ENCODE measurements at places on chromosomes 2 and 18.

GRCh38 chr2:113255140-113256070 is 23.3 kb downstream of the PAX8 start:
- no peak for DNase-seq

- no peak for DNase-seq
Measured at GRCh38 chr2:195601361-195601760, 55.7 kb upstream of the SLC39A10 start.

GRCh38 chr2:133497270-133497893 is 70.9 kb downstream of the NCKAP5 start:
- DNase-seq: no peak

DNA sequence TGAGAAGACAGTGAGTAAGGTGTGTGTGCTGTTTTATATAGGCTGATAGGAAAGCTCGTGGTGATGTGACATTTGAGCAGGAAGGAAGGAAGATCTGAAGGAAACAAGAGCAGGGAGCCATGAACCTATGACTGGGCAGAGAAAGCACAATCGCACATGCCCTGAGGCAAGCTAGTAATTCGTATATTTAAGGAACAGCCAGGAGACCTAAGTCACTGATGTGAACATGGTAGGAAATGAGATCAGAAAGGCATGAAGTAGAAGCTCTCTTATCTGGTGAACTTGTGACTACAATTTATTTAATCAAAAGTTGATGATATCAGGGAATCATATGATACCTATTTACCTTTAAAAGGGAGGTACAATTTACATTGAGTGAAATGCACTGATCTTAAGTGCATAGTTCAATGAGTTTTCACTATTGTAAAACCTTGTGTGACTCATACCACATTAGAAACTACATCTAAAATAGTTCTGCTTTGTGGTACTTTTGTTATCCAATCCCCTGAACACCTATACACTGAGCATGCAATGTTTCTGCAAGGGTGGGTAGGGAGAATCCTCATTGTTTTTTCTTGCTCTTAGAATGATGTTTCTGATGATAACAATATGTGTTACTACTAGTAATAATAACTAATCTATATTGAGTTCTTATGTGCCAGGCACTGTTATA is 67.5 kb downstream of the GALNT13 start:
- no peak for DNase-seq

- no peak for DNase-seq
Measured at GRCh38 chr2:181190711-181191110, 210.3 kb downstream of the UBE2E3 start.

- no peak for DNase-seq
Measured at GRCh38 chr2:119282996-119283511, 59.4 kb downstream of the STEAP3 start.

DNA sequence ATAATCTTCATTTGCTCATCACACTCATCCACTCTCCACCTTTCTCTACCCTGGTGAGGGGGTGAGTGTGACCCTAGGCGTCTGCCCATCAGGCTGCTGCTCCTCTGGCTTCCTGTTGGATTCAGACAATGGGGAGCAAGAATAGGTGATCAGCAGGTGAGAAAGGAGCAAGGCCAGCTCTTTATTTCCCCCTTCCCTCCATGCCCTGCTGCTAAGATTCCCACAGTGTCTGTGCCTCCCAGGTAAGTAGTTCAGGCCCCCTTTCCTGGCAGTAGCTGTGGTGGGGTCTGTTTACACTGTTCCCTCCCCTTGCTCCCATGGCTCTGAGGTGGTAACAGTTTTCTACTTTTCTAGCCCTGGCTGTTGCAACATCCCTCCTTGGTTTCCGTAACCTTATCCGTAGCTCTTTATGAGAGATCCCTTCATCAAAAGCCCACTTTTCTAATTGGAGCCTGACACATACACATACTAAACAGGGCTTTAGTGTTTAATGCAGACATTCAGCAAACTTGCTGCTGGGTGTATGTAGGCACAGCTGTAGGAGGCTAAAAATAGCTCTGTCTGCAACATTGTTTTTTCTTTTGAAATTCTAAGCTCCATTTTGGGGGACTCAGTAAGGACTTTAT is 27.5 kb downstream of the MAP2 start:
- no peak for DNase-seq

DNA sequence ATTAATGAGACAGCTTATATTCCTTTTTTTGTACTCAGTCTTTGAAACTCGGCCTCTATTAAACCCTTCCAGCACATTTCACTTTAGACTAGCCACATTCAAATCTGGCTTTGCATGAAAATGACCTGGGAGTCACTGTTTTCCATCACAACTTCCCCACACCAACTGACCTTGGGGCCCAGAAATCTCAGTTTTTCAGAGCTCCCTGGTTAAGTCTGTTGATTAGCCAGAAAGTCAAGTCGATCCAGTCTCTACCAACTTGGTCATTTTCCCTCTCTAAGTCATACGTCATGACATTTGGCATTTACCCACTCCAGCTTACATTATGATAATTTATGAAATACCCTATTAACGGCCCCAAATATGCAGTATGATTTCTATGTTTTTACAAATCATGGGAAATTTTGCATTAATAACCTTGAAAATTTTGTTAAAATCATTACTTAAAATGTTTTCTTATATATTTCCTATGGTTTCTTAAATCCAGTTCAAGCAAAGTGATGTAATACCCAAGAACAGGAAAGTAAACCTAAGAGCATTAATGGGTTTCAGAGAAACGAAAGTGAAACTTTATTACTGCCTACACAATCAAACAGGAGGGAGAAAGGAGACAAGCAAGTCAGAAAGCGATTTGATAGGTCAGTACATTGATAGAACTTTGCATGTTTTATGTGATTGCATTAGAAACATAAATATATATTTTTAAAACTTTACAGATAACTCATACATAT is 77.1 kb downstream of the SPATS2L start:
- peak; percentile 59 for DNase-seq

DNA sequence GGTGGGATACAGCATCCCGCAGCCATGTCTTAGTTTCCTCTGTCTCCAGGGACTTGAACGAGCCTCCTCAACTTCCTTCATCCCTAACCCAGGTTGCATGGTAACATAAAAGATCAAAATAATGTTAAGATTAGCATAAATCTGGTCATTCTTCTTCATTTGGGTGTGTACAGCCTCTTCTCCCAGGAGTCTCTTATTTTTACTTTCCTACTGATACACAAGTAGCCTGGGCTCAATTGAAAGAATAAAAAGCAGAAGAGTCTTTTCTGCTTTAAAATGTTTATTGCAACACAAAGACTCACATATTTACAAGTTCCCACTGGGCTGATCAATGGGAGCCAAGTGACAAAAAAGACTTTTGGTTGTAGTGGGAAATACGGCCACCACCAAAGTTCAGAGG is 137.9 kb upstream of the PID1 start:
- DNase-seq: no peak

DNA sequence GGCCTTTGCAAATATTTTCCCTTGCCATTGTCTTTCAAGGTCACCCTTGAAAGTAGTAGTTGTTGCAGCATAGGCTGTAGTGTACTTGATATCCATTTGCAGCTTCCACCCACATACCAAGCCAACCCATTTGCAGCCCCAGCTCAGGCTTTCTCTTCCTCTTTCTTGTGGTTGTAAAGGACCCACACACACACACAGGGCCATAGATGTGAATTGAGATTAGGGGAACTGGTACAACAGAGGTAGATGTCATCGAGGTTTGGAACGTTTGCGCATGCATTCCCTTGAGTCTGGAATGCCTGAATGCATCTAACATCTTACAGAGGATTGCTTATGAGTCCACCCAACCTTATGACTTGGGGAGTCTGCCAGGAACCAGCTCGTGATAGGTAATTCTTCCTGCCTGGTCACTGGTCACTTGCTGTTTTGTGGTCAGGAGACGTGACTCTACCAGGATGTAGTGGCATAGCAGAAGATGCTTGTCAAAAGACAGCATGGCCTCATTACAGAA is 91.9 kb downstream of the MRPS9 start:
- DNase-seq: no peak

- no peak for DNase-seq
Measured at GRCh38 chr18:56307354-56308170, 330.8 kb downstream of the TXNL1 start.

DNA sequence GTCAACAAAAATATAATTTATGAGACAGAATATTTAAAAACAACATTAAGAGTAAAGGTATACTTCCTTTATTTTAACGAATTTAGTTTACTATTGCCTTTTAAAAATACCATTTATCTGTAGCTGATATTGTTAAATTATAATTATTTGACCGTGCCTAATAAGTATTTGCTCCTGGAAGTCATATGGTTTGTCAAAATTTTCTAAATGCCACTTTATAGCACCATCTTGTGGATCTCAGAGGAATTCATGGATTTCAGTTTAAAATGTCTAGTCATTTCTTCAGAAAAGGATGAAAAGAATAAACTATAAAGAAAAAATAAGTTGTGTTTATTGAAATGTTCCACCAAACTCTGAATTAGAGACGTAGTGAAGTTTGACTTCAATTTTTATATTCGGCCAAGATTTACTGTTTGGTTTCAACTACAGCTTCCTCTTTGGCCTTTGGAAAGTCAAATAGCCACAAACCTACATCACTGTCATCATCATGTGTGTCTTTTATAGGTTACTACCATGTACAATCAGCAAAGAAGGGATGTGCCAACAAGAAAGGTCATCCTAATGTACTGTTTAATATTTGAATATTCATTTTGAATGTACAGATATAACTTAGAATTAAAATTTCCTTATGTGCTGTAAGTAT is 10.3 kb upstream of the FTCDNL1 start:
- DNase-seq: peak; percentile 14

- no peak for DNase-seq
Measured at GRCh38 chr2:81195017-81195773, 890.6 kb upstream of the LRRTM1 start.

DNA sequence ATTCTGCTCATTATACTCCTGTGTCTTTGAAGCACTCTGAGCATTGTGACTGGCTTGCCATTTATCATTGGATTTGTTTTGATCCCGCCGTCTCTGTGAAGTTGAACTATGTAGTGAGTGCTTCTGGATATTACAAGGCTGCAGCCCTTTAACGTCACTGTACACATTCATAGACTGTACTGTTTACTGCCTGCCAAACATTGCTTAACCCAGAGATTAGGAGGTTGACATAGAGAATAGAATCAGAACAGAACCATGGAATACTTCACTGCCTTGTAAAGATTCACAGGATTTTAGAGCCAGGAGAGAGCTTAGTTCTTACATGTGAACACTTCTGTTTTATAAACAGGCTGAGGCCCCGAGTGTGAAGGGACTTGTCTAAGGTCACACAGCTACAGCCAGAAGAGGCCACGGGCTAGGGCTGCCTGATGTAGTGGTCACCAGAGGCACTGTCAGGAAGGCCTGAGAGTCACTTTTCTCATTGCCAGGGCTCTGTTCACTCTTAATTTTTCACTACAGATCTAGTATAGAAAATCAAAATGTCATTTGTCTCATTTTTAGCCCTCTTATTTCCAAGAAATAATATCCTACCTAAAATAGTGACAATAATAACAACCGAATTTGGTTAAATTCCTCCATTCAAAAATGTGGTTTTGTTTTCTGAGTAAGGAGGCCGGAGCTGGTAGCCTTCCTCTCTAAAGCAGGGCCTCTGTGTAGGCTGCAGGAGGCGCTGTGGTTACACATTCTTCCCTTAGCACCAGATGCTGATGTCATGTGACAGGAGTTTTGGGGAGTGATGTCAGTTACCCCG is 87.9 kb downstream of the UGGT1 start:
- peak; percentile 63 for DNase-seq

DNA sequence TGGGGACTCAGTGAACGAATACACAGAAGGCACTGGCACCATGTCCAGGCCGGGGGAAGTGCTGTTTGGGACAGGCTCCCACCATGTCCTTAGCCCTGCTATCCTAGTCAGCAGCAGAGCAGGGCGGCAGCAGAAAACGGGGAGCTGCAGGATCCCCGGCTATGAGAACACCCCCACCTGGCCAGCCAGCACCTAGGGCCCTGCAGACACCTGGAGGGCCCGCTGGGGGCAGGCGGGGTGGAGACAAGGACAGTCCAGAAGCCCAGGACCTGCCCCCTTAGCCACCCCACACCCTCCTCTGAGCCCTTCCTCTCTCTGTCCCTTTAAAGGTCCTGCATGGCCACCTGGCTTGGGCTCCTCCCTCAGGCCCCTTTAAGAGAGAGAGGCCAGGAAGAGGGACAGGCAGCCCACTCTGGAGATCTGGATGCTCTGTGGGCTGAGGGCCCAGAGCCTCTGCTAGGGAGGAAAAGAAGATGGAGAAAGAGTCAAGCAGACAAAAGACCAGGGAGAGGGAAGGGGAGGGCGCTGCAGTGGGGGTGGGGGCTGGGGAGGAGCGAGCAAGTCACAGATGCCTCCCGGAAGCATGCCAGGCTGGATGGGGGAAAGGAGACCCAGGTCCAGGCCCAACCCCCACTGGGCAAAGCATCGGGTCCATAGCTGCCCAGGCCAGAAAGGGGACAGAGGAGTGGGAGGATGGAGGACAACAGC is 48.6 kb downstream of the BIN1 start:
- DNase-seq: no peak

GRCh38 chr2:180959787-180960186 is 20.6 kb upstream of the UBE2E3 start:
- no peak for DNase-seq

DNA sequence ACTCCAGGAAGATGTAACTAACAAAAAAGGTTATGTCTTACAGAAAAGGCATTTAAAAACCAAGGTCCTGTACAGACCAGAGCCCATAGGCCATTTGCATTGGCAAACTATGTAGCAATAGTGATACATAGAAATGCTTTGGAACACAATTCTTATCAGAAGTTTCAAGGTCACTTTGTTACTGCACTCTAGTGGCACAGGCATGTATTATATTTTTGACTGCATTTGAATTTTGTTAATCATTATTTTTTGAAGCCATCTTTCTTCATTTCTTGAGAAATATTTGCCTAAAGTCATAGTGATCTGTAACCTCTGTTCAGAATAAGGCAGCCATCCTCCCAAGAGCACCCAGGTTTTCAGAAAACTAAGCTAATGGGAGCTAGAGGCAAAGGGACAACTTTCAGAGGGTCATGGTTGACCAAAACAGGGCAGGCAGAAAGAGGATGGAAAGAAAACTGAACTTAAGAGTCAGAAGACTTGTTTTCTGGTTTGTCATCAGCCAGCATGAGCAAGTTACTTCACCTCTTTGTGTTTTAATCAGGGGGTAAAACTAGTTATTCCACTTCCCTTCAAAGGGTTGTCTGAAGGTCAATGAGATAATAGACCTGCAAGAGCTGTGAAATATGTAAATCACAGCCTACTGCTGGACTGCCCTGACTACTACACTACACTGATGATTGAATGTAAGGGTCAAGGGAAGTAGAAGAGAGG is 41.5 kb downstream of the SLC38A11 start:
- peak; percentile 36 for DNase-seq

DNA sequence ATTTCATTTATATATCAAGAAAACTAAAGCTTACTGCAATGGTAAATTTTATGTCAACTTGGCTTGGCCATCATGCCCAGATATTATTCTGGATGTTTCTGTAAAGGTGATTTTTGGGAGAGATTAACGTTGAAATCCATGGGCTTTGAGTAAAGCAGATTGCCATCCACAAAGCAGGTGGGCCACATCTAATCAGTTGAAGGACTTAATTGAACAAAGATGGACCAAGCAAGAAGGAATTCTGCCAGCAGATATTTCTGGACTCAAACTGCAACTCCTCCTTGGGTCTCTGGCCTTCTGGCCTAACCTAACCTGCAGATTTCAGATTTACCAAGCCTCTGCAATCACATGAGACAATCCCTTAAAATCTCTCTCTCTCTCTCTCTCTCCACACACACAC is 77.8 kb downstream of the GYPC start:
- DNase-seq: no peak

GRCh38 chr2:238448031-238448955 is 21.6 kb downstream of the ASB1 start:
- no peak for DNase-seq

- DNase-seq: no peak
Measured at GRCh38 chr2:102217032-102217431, 30.2 kb downstream of the IL1RL2 start.

GRCh38 chr2:109028277-109028676 is 39.3 kb upstream of the EDAR start:
- no peak for DNase-seq
